A375 (cell line): ENCODE measurements at places on chromosomes 7 and 10. TPM values are rescaled to one million over a fixed set of nuclear protein-coding genes. Genes with fewer than 3 reads are reported as not detected.

Gene IFIT1B
- total RNA-seq, result not detected in 2 replicates

Gene SPDYE2
- total RNA-seq, result not detected in 2 replicates

Gene CPSF4
- 58.6 and 64.0 TPM in 2 replicates for total RNA-seq

Gene THSD7A
- total RNA-seq, result 0.38 and 0.82 TPM in 2 replicates

Gene NXPH1
- not detected in 2 replicates for total RNA-seq

Gene HOXA2
- 1.4 TPM in 2 replicates for total RNA-seq

Gene SEPTIN7
- 145 and 202 TPM in 2 replicates for total RNA-seq

Gene CDH23
- total RNA-seq, result 0.05 and 2.0 TPM in 2 replicates

Gene PLEKHS1
- total RNA-seq, result 0.04 and 0.42 TPM in 2 replicates

Gene SPDYE18
- total RNA-seq, result not detected in 2 replicates

Gene CLDN3
- total RNA-seq, result not detected in 2 replicates

Gene SCD
- total RNA-seq, result 113 and 114 TPM in 2 replicates

Gene TMEM229A
- total RNA-seq, result not detected in 2 replicates

Gene LLCFC1
- total RNA-seq, result not detected in 2 replicates

Gene JCAD
- total RNA-seq, result under 0.01 and 0.15 TPM in 2 replicates

Gene ANKRD22
- total RNA-seq, result not detected in 2 replicates

Gene NYAP1
- total RNA-seq, result 0.08 and 0.42 TPM in 2 replicates

Gene SEMA3D
- 3.9 and 4.7 TPM in 2 replicates for total RNA-seq

Gene SPDYE1
- not detected in 2 replicates for total RNA-seq

Gene HOXA11
- 1.2 TPM in 2 replicates for total RNA-seq

Gene PAPOLB
- not detected in 2 replicates for total RNA-seq

Gene HEPACAM2
- not detected in 2 replicates for total RNA-seq

Gene SRRT
- 127 and 132 TPM in 2 replicates for total RNA-seq

Gene MYOZ1
- 0.41 TPM in 1 of 2 replicates, not detected in the other for total RNA-seq

Gene NUTM2E
- total RNA-seq, result not detected in 2 replicates

Gene CRYGN
- not detected in 2 replicates for total RNA-seq

Gene ZNF22
- 10.0 and 13.1 TPM in 2 replicates for total RNA-seq

Gene MUC3A
- total RNA-seq, result not detected in 2 replicates

Gene CPA2
- total RNA-seq, result 0.48 TPM in 1 of 2 replicates, not detected in the other

Gene MYOF
- 142 and 148 TPM in 2 replicates for total RNA-seq

Gene CHAT
- total RNA-seq, result not detected in 2 replicates

Gene KLF14
- total RNA-seq, result 0.45 and 0.74 TPM in 2 replicates

Gene TFEC
- total RNA-seq, result 0.34 and 0.40 TPM in 2 replicates

Gene MYL10
- 0.75 TPM in 1 of 2 replicates, not detected in the other for total RNA-seq

Gene ITPRID1
- not detected in 2 replicates for total RNA-seq

Gene COL17A1
- total RNA-seq, result 0.57 and 3.7 TPM in 2 replicates

Gene WASHC2A
- 8.3 and 19.0 TPM in 2 replicates for total RNA-seq

Gene MKX
- total RNA-seq, result 0.05 and 0.11 TPM in 2 replicates

Gene BNIP3
- 120 and 153 TPM in 2 replicates for total RNA-seq

Gene TSPAN33
- 3.7 and 4.0 TPM in 2 replicates for total RNA-seq

Gene ARL5B
- total RNA-seq, result 9.6 and 10.5 TPM in 2 replicates

Gene DLX5
- not detected in 2 replicates for total RNA-seq

Gene PKD1L1
- 0.29 and 0.41 TPM in 2 replicates for total RNA-seq

Gene METTL27
- 19.9 TPM in 2 replicates for total RNA-seq

Gene COL26A1
- not detected in 2 replicates for total RNA-seq

Gene PRPS1L1
- not detected in 2 replicates for total RNA-seq

Gene PRR15
- 0.15 and 0.21 TPM in 2 replicates for total RNA-seq

Gene ERVW-1
- total RNA-seq, result not detected in 2 replicates

Gene EPHB4
- 36.7 and 37.4 TPM in 2 replicates for total RNA-seq

Gene DPYSL4
- not detected in 2 replicates for total RNA-seq

Gene EN2
- total RNA-seq, result 3.6 and 5.5 TPM in 2 replicates

Gene BLVRA
- total RNA-seq, result 35.1 and 37.6 TPM in 2 replicates

Gene HABP2
- total RNA-seq, result 0.08 TPM in 1 of 2 replicates, not detected in the other

Gene CYP26C1
- total RNA-seq, result 0.04 and 0.27 TPM in 2 replicates
